Activated T-cell treated with anti-CD3 and anti-CD28 coated beads, Interleukin-2, amount 50 U/mL, for 48 hours (primary cell): ENCODE measurements at places on chromosomes 12 and 14.

GRCh38 chr12:49161092-49161795 lies 27.6 kb downstream of the TUBA1A start:
- DNase-seq, result no peak

DNA sequence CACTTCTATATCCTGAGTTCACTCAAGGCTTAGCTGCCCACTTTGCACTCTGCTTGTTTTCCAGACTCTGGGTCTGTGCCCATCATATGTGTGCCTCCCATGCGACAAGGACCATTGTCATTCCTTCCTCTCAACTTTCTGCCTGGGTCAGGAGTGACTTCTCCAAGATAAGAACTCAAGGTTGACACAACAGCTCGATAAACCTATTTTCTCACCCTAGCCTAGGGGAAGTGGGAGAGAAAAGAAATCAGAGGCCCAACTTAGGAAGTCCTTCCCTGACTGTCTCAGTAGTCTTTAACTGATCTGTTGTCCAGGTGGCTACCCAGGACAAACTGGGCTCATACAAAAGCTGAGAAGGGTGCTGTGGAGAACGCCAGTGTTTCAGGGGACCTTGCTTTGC lies 1.7 kb downstream of the SMUG1 start:
- no peak for DNase-seq

DNA sequence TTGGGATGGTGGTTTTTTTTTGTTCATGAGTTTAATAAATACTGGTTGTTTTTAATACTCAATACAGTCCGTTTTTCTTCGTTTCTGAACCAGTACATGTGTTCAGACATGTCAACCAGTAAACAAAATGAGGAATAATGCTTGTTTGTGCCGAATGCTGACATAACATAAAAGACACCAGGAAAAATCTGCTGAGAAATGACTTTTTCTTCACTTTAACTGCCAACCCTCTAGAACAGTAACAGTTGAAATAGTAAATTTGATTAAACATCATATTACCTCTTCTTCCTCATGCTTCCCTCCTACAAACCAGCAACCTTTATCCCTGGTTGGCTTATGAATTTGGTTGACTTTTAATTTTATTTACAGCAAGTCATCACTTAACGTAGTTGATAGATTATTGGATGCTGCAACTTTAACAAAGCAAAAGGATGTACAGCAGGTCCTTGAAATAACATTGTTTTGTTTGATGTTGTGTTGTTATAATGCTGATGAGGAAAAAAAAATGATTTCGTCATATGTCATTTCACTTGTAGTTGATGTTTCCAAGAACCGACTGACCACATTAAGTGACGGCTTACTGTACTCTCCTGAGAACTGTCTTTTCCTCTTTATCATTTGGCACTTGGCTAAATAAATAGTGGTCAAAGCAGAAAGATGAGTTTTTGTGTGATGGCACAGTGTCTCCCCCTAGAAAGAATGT lies 340.5 kb downstream of the TMTC2 start:
- no peak for DNase-seq

GRCh38 chr14:103552011-103552845 lies 10.2 kb downstream of the BAG5 start:
- no peak for DNase-seq
